CD4-positive, CD25-positive, alpha-beta regulatory T cell (primary cell): ENCODE measurements at places on chromosomes 4 and X.
A peak's percentile ranks its signal among the peaks of the same experiment; 100 is the strongest.

- no peak for DNase-seq
These were observed 52.8 kb downstream of the NFKB1 start for GRCh38 chr4:102553982-102554381.

- no peak for DNase-seq
These were observed 829.3 kb downstream of the NLGN4X start for GRCh38 chrX:5399403-5399802.

GRCh38 chrX:69019073-69019890, 146.0 kb downstream of the PJA1 start:
- no peak for DNase-seq

DNA sequence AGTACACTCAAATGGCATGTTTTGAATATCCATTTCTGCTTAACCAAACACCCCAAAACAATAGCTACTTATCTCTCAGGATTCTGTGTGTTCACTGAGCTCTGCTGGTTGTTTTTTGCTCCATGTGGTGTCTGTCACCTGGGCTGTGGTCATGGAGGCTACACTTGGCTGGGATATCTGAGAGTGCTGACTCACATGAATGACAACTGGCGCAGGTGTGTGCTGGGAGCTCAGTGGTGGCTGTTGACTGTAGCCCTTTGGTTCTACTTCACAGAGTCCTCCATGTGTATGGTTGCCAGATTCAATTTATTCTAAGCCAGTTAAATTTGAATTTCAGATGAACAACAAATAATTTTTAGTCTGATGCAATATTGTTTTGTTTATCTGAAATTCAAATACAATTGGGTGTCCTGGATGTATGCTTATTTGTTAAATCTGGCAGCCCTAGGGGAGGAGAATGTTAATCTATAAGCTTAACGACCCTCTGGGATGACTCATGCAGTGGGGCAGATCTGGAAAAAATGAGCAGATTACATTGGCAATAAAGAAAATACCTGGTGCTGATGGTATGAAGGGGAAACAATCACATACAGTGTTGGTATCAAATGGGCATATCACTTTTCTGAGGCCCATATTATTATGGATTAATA, 28.2 kb upstream of the TCEAL4 start:
- DNase-seq, result no peak

- no peak for DNase-seq
These were observed 119.5 kb upstream of the MAP9 start for GRCh38 chr4:155496294-155496626.

GRCh38 chr4:11415409-11416070, 13.2 kb downstream of the HS3ST1 start:
- no peak for DNase-seq

DNA sequence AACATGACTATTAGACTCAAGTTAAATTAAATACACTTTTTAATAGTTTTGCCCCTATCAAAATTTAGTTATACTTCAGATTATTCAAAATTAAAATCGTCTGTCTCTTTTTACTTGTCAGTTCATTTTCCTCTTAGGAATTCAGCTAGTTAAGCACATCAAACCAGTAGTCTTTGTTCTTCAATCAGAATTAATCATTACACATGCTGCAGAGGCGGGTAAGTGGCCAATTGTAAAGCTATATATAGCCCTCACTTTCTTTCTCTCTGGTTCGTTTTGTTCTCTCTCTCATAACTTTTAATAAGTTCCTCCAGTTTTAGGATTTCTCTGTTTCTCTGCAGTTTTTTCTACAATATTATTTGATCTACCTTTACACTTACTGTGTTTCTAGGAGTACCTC, 359.1 kb upstream of the PABPC4L start:
- DNase-seq, result no peak

GRCh38 chrX:118976599-118977340, 2.4 kb downstream of the LONRF3 start:
- DNase-seq, result peak; percentile 13

GRCh38 chr4:102580463-102580842, 79.3 kb downstream of the NFKB1 start:
- DNase-seq, result peak; percentile 54

DNA sequence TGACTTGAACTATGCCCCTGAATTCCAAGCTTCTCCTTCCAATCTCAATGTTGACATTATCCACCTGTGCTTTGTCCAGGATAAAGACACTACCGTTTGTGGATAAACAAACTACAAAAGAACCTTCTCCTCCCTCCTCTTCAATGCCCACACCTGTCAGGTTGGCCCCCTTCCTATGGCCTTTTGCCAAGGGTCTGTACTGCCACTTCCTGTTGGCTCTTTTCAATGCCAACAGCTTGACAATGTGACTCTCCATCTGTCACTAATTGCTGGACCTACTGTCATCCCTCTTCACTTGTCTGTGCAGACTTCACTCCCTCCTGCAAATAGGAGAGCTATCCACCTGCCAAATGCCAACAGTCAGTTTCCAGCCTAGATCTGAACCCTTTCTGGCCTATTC, 35.8 kb upstream of the MID1 start:
- no peak for DNase-seq

DNA sequence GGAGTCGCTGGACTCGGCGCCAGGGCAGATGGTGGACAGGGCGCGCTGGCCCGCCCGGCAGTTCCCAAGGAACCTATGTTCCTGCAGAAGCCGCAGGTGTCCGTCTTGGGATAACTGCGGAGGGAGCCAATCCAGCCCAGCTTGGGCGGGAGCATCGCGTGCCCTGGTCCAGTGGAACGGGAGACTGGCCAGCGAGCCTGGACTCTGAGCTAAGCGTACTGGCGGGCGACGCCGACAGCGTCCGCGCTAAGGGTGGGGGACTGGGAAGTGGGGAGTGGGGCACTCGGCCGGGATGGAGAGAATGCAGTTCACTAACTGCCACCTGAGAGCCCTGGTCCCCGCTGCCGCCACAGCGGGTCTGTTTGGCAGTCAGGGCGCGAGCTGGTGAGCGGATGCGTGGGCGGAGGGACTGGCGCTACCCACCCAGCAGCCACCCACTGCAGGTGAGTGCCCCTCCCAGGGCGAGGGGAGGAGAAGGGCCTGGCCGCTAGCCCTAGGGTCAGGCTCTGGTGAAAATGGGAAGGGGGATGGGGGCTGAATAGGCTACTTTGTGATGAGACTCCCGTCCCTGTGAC, 1.3 kb upstream of the MAMLD1 start:
- no peak for DNase-seq
